Amygdala (tissue), 56 donors: ENCODE measurements at places on chromosomes 6 and 20.
A peak's percentile ranks its signal among the peaks of the same experiment; 100 is the strongest.

GRCh38 chr6:100700009-100700408, 181.1 kb downstream of the ASCC3 start:
- DNase-seq: no peak

DNA sequence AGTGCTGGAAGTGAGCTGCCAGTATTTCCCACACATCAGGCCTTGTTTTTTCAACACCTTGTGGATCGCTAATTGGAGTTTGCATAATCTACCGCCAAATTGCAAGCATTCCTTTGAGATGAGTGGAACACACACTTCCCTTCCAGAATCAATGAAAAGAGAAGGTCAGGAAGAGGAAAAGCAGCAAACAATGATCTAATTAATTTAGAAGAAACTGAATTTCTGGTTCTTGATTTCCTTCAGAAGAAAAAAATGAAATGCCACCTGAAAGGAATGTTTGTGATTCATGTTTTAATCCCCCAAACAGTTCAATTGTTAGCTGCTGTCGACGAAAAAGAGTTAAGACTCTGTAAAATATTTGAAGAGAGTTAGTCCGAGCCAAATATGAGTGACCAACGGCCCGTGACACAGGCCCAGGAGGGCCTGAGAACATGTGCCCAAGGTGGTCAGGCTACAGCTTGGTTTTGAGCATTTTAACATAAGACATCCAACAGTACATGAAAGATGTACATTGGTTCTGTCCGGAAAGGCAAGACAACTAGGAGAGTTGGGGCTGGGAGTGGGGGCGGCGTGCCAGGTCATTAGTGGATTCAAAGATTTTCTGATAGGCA, 182.3 kb downstream of the MTFR2 start:
- no peak for DNase-seq

- no peak for DNase-seq
These were observed 902 bp downstream of the ZNF337 start for GRCh38 chr20:25695532-25696370.

GRCh38 chr6:52953911-52954839, 40.9 kb downstream of the GSTA4 start:
- no peak for DNase-seq

DNA sequence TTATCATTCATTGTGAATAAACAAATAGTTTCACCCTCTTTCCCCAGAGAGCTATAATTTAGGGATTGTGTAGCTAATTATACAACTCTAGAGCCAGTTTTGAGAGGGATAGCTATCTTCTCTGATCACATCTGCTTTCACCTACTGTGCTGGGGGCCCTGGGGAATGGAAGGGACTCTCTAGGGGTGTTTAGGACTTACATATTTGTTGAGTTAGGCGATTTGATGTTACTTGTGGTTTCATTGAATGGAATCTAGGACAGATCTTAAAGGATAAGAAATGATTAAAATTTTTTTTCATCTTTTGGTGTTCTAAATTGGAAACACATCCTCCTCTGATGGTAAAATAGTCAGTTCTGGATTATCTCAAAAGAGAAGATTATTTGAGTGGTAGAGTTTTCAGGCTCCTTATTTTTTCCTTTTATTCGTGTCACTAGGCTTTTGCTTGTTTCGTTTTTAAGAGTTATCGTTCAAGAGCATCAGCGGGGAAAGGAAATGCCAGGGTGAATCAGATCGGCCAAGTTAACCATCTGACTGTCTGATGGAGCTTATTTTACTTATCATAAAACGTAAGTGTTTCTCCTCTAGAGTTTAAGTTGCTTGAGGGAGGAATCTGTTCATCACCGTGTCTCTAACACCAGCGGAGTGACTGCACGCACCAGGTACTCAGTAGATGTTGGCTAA, 236.7 kb downstream of the FARS2 start:
- no peak for DNase-seq

DNA sequence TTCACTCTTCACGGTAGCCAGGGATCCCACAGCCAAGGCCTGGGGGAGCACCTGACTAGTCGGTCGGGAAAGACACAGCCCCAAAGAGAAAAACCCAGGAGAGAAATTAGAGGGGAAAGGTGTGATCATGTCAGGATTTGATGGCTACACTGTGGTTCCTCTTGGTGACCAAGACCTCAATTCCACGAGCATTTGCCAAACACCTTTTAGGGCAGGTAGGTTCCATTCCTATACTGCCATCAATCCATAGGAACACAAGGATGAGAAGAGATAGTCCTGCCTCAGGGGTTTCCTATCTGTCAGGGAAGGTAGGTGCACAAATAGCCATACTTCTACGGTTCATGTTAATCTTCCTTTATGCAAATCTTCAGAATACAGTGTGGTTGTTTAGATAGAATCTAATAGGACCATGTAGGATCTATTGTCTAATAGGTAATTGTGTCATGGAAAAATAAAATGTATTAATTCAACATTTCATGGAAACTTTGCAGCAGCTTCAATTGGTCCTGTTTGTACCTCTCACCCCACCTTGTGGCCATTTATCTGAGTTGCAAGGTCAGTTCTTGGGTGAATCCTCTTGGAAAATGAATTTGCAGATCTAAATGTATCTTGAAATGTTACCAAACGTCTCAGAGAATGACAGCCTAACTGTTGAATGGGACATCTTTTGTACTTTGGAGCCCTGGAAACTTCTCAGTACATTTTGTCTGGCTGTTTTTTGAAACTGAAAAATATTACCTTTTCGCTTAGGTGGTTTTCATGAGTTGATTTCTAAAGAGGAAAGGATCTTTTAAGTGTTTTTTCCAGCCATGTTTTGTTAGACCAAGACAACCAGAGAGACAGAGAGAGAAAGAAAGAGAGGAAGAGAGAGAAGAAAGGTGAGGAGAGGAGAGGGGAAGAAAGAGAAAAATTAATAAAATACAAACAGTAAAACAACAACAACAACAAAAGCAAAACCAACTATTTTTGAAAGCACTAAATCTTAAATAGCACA, 33.7 kb upstream of the IYD start:
- DNase-seq: peak; percentile 7

DNA sequence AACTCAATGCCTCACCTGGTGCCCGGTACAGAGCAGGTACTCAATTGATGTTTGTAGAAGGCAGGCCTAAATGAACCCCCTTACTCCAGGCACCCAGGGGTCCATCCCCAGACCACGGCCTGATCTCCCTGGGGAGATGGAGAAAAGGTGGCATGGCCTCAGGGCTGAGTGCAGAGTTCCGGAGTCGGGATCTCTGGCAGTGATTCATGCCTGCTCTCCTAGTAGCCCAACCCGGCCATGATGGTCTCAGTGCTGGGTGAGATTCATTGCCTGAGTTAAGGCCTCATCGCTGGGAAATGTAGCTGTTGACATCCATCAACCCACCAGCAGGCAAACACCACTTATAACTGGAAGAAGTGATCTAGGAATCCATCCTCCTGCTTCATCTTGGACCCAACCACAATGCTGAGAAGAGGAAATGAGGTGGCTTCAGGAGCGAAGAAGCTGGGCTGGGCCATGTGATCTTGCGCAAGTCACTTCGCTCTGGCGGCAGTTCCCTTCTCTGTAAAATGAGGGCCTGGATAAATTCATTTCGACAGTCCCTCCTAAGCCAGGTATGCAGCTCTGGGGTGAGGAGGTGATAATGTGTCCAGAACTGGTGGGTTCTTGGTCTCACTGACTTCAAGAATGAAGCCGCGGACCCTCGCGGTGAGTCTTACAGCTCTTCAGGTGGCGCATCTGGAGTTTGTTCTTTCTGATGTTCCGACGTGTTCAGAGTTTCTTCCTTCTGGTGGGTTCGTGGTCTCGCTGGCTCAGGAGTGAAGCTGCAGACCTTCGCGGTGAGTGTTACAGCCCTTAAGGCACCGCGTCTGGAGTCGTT, 24.7 kb downstream of the ETV7 start:
- no peak for DNase-seq

GRCh38 chr6:32974016-32974333, 5.6 kb downstream of the BRD2 start:
- DNase-seq: no peak
